ENCODE measurements at places on chromosomes 5 and 9.
A peak's percentile ranks its signal among the peaks of the same experiment; 100 is the strongest.

DNA sequence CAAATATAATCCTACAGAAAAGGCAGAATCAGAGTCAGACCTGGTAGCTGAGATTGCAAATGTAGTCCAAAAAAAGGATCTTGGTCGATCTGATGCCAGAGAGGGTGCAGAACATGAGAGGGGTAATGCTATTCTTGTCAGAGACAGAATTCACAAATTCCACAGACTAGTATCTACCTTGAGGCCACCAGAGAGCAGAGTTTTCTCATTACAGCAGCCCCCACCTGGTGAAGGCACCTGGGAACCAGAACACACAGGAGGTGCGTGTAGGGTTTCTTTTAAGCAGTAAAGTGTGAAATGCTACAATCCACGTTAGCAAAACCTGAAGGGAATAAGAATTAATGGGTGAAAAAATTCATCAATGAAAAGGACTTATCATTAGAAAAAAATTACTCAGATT lies 145.8 kb downstream of the GIN1 start:
- DNase-seq: no peak

DNA sequence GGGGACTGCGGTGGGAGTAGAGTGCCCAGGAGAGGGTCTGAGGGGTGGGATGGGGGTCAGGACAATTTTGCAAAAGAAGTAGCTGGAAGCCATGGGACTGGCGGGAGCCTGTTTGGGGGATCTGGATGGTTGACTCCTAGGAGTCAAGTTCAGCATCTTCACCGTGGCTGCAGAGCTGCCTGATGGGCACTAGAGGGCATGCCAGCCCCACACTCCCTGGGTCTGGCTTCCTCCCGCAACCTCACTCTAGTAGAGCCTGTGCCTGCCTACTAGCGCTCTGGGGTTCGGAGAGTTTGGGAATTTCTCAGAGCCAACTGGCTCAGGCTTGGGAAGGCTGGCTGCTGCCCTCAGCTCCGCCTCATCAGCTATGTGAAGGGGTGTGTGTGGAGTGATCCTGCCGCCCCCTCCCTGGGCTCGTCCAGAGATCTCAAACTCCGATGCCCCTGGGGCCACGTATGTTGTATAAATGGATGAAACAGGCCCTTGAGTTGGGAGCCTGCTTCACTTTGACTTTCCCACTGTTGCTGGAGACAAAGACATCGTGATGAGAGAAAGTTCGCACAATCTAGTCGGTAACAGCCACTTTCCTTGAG lies 10.8 kb downstream of the TSPAN17 start:
- peak; percentile 64 for DNase-seq

DNA sequence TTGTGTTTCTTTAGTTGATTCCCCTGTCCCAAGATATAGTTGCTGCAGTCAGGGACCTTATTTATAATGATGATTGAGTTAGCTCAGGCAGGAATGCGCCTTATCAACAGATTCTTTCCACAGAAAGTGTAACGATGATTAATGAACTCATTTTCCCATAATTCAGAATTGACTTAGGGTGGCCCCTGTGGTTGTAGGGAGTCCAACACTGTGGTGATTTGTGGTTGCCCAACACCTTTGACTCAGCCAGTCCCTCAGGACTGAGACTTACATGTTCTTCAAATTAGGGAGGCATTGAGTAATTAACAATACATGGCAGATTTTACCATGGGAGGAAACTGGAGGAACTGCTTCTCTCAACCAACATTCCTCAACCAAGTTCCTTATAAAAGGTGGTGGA lies 221.9 kb downstream of the GABRG2 start:
- DNase-seq: no peak

DNA sequence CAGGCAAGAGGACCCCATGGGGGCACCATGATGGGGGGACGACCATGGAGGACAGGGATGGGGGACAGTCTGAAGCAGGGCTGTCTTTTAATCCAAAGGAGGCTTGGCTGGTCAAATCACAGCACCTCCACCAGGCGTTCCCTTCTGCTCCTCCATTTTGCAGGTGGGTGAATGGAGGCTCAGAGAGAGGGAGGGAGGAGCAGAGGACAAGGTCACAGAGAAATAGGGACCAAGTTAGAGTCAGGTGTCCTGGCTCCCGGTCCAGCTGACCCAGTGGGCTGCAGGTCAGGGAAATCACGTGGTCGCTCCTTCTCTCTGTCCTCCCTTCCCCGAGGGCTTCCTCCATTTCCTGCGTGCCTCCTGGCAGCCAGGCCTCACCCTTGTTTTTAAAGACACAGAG lies 156.4 kb upstream of the SMIM23 start:
- no peak for DNase-seq

DNA sequence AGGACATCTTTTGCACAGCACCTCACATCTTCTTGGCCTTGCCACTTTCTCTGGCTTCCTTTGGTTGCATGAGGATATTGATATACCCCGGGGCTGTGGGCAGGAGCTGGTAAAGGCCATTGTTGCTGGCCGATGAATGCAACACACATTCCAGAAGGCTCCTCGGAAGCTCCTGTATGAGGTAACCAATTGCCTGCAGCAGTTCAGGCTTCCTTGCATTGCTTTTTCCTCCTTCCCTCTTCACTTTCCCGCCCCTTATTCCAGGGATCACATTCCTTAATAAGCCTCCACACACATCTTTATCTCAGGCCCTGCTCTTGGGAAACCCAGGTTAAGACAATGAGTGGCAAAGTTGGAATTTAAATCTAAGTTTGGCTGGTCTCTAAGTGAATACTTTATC lies 505.4 kb upstream of the CLINT1 start:
- DNase-seq: no peak

GRCh38 chr5:149953436-149954121 lies 7.0 kb upstream of the SLC26A2 start:
- no peak for DNase-seq

GRCh38 chr9:36292641-36293040 lies 34.4 kb upstream of the GNE start:
- DNase-seq: no peak

- DNase-seq: no peak
Measured at GRCh38 chr5:150627731-150628545, 12.5 kb upstream of the SYNPO start.

DNA sequence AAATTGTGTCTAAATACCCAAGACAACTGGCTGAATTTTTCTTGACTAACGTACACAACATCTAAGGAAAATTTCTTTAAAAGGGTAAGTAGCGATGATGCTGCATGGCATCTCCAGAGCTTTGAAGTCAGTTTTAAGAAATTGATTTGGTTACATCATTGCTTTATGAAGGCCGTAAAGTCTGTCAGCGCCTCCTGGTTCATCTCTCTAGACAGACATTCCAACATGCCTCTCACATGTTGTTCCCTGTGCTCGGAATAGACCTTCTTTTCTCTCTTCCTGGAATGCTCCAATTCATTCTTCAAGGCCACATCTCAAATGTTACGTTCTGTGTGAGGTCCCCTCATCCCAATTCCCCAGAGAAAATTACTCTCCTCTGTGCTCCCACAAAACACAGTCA lies 108.7 kb upstream of the SSBP2 start:
- no peak for DNase-seq

- no peak for DNase-seq
Measured at GRCh38 chr9:77597057-77597456, 51.1 kb downstream of the GNA14 start.

GRCh38 chr5:38808666-38809343 lies 37.0 kb upstream of the OSMR start:
- no peak for DNase-seq

GRCh38 chr5:125049721-125050702 lies 303.6 kb upstream of the ZNF608 start:
- DNase-seq: no peak

GRCh38 chr9:91948101-91948596 lies 1.9 kb downstream of the ROR2 start:
- DNase-seq: no peak

DNA sequence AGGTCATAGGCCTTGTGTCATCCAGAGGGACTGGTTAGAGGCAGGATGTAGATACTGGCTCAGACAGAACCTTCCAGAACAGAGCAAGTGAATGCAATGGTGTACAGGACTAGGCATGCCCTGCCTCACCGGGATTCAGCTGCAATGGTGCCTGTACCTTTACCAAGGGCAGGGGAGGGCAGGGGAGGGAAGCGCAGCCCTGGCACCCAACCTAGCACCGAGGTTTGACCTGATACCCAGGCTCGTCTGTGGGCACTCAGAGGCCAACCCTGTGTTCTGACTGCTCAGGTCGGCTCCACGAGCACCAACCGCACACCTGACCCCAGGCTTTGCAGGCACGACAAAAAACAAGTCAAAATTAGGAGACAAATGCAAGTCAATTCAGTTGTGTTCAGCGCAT lies 47.3 kb upstream of the GFPT2 start:
- DNase-seq: no peak

DNA sequence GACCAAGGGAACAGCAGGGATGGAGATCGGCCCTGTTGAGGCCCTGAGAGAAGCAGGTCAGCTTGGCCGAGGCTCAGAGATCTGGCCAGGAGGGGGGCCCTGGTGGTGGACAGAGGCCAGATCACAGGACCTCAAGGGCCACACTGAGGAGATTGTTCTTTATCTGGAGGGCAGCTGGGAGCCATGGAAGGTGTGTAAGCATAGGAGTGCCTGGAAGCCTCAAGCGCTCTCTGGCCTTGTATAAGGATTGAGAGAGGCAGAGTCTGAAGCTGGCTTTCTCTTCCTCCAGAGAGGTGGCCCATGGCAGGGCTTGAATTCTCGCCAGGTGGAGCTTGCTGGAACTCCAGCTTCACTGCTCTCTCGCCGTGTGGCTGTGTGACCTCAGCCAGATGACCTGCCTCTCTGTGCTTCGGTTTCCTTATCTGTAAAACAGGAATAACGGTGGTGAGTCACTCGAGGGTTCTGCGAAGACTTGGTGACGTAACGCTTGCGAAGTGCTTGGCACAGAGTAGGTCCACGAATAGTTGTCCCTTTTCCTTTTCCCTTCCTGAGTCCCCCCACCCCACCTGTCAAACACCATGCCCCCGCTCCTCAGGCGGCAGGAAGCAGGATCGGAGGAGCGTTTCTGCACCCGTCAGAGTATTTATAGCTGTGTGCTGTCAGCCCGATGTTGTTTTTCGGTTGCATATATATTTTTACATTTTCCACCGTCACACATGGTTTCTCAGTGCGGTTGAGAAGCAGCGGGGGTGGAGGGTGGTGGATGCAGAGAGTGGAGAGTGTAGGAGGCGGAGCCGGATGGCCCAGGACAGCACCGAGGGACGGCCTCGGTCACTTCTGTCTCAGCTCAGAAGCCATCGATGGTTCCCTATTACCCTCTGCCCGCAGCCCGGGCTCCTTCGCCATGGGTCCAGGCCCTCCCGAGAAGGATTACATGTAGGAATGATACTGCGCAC lies 17.0 kb upstream of the CRB2 start:
- DNase-seq: peak; percentile 62

DNA sequence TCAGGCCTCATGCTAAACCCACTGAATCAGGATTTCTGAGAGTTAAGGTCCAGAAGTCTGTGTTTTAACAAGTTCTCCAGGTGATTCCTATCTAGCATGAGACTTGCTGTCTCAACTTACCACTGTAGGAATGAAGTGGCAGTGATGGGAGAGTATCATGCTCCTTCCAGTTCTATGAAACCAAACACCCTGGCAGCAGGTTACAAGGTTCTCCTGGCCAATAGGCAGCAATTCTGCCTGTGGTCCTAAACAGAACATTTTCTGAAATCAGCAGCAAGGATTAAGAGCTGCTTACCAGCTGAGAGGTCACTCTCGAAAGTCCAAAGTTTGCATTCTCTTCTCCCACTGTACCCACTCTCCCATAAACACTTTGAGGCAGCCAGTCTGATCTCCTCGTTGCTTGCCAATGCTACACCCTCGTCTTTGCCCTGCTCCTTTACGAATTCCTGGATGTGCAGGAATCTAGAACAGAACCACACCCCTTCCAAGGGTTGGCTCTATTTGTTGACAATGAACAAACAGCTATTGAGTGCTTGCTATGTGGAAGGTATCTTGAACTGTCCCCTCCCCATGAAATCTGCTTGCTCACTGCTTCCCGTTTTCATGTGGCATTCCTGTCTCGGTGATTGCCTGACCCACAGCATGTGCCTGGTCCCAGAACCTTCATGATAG lies 100.5 kb downstream of the TMEM174 start:
- no peak for DNase-seq

- no peak for DNase-seq
Measured at GRCh38 chr5:56352808-56353590, 119.9 kb upstream of the ANKRD55 start.

GRCh38 chr9:127445851-127446712 lies 5.1 kb downstream of the RPL12 start:
- peak; percentile 15 for DNase-seq

DNA sequence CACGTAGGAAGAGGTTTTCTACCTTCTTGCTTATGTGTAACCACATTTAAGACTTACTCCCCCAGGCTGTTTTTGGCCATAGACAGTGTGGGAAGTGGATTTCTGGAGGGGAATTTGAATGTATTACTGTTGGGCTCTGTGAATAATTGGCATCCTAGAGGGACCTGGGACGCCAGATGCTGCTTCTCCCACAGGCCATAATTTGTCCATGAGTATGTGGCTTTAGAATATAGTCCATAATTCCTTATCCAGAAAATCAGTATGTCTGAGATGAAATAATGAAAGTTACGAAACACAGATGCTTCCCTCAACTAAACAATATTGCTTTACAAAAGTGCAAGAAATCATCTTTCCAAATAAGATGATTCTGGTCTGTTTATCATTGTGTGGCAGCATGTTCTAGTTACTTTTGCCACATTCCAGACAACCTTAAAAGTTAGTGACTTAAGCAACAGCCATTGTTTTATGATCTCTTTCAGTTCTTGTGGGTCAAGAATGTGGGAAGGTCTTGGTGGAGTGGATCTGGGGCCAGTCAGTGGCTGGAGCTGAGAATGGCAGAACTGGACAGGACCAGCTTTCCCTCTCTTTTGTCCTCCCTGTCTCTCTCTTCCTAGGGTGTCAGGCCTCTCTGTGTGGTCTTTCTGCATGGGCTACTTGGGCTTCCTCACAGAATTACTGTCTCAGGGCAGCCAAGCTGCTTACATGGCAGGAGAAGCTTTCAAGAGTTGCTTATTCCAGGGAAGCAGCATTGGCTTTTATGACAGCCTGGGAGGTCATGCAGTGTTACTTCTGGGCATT lies 79.4 kb downstream of the FBXL7 start:
- DNase-seq: no peak

DNA sequence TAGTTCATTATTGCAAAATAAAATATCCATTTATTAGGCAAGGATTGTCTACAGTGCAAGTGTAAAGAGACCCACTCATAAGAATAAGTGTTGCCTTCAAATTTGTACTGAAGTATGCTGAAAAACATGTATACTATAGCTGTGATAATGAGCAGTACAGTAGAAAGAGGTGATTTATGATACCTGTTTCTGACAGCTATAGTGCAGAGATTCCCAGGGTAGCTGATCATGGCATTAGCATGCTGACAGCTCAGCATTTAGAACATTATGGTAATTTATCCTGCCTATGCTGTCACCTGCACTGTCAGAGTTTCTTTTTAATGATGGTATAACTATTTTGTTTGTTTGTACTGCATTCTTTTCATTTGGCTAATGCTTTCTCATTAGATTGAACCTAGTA lies 177.6 kb upstream of the TLX3 start:
- no peak for DNase-seq

GRCh38 chr9:123528501-123528900 lies 172.5 kb downstream of the CRB2 start:
- no peak for DNase-seq

- no peak for DNase-seq
Measured at GRCh38 chr9:31445960-31446359, 938.5 kb upstream of the ACO1 start.

All from stimulated activated CD4-positive, alpha-beta T cell treated with anti-CD3 and anti-CD28 coated beads, Interleukin-12 subunit alpha, Interleukin-12 subunit beta, amount 100 ng/mL, for 4 hours (primary cell).